ENCODE measurements at places on chromosomes 13 and 19.

- no peak for DNase-seq
Observed at GRCh38 chr13:26678796-26679195, 81.8 kb downstream of the GPR12 start.

- DNase-seq, result no peak
Observed at GRCh38 chr13:26495750-26496149, 61.7 kb upstream of the WASF3 start.

- no peak for DNase-seq
Observed at GRCh38 chr13:73142071-73142470, 83.3 kb downstream of the KLF5 start.

GRCh38 chr19:49488863-49489537, 1.6 kb downstream of the RPL13A start:
- no peak for DNase-seq

- peak; percentile 38 for DNase-seq
Observed at GRCh38 chr19:39937094-39937720, 2.8 kb upstream of the FCGBP start.

DNA sequence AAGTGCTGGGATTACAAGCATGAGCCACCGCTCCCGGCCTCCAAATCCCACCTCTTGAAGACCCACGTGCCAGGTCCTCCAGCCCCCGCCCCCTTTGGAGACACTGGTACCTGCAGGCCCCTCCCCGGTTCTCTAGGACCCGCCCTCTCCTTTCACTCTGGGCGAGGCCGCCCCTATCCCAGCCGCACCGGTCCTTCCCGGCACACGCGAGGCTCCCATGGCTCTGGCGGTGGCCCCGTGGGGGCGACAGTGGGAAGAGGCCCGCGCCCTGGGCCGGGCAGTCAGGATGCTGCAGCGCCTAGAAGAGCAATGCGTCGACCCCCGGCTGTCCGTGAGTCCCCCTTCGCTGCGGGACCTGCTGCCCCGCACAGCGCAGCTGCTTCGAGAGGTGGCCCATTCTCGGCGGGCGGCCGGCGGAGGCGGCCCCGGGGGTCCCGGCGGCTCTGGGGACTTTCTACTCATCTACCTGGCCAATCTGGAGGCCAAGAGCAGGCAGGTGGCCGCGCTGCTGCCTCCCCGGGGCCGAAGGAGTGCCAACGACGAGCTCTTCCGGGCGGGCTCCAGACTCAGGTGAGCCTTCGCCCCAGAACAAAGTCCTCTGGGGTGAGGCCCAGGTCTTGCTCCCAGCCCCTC, at the start of gene CBLC:
Gene CBLC, plus strand, starts transcription at position 176 of the 633 bp plus-strand sequence. Its CDS starts 42 bp downstream, at position 218.
- no peak for DNase-seq

DNA sequence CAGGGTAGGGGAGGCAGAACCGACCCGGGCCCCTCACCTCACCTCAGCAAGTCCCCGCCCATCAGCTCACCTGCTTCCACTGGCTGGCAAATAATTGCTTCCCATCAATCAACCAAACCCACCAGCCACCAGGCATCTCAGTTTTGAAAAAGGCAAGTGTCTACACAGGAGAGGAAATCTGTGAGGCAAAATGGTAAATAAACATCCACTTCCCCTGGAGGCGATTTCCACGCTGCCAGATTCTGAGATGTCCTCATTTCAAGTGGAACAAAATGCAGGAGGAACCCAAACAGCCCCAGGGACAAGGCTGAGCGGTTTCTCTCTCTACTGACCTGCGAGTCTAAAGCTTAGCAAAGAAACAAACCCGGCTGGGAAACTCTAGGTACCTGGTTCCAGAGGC, 117.5 kb downstream of the CRYL1 start:
- DNase-seq, result no peak

GRCh38 chr19:44648631-44649251, 5.0 kb downstream of the PVR start:
- DNase-seq, result no peak

GRCh38 chr13:75309981-75310580, 171.9 kb downstream of the TBC1D4 start:
- DNase-seq, result no peak

- DNase-seq, result no peak
Observed at GRCh38 chr13:51477149-51477548, 24.3 kb upstream of the INTS6 start.

DNA sequence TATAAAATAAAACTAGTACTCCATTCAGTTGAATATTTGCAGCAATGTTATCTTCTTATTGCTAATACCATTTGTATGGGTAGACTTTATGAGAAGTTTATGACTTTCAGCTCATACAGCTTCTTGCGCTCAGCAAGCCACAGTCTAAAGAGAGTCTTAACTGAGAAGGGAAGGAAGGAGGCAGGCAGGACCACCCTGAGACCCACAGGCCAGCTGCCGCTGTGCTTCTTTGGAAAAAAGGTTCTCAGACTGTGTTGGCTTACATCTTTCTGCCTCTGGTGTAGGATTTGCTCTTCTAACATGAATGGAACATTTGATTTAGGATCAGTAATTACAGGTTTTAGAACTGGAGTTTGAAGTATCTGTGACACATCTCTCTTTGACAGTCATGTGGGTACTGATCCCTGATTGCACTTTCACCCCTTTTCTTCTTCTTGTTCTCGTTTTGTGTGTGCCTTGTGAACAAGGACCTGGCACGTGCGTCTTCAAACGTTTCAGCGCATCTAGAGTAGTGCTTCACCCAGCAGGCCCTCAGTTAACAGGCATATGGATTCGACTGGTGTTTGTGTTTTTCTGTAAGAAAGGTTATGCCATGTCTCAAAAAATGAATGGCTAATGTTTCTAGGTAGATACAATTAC, 7.1 kb upstream of the GPR18 start:
- DNase-seq, result no peak

GRCh38 chr19:20171285-20171684, 4.3 kb downstream of the ZNF486 start:
- no peak for DNase-seq

- no peak for DNase-seq
Observed at GRCh38 chr13:96071504-96071903, 18.3 kb upstream of the UGGT2 start.

- DNase-seq, result no peak
Observed at GRCh38 chr13:98406971-98407370, 169.9 kb downstream of the STK24 start.

DNA sequence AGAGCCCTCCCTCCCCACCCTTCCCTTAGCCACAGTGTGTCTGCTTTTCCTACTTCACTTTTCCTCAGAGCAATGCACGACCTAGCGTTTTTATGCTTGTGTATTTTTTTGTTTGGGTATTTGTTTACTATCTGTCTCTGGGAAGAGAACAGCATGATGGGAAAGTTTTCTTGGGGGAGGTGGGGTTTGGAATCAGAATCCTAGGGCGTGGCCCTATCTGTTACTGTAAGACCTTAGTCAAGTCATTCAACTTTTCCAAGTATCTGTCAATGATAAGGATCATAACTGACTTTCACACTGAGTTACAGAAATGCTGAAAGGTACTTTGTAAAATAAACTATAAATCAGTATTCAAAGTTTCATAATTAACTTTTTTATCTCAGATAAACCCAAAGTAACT, 146.3 kb upstream of the WASF3 start:
- DNase-seq, result no peak

DNA sequence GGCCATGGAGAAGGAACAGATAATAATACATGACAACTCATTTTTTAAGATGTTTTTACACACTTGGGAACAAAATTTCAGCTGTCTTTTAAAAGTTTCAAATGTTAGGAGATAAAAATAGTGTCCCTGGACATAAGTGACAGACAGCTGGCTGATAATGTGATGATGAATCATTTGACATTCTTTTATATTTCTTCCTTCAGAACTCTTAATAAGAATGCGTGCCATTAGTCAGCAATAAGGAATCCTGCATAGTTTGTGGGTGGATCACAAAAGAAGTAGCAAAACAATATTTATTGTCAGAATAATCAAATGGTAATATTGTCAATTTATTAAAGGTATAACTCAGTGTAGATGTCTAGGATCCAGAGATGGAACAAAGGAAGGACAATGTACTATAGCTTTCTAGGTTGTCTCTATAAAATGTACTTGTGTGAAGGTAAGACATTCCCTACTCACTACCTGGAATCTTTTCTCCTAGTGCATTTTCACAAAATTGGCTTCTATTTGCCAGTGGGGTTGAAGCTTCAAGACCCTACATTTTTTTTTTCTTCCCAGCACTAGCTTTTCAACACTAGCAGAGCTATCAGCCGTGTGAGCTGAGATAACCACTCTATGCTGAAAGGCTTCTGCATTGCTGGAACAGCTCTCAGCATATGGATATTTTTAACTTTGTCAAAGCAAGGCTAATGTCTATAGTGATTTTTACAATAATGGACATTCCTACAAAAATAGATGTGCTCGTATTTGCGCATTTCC, 175.6 kb upstream of the SLITRK6 start:
- DNase-seq, result no peak

DNA sequence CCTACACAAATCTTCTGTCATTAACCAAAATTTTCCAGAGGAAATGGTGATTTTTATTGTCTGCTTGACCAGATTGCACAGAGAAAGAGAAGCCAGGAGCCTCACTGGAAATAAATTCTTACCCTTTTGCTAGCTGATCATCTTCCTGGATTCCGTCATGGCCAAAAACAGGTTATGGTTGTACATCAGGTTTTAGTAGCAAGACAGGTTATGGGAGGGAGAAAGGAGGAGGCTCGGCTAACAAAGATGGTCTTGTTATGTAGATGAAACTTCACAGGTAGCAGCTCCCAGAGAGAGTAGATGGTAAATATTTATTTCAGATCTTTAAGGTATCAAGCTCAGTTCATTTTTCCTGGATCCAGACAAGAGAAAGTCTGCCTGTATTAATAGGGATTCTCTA, 19.7 kb upstream of the CEACAM3 start:
- no peak for DNase-seq

GRCh38 chr19:934197-934840, 8.5 kb downstream of the ARID3A start:
- DNase-seq, result no peak

- no peak for DNase-seq
Observed at GRCh38 chr19:34676697-34677385, at the start of gene SCGB2B2. SCGB2B2 (minus strand) TSS chr19:34677159; CDS start chr19:34594563, 82,596 bp downstream.

GRCh38 chr19:1325568-1326294, 40.1 kb downstream of the EFNA2 start:
- DNase-seq, result no peak

GRCh38 chr13:60562096-60562780, 165.2 kb downstream of the TDRD3 start:
- no peak for DNase-seq

GRCh38 chr13:51240958-51241357, 18.8 kb downstream of the FAM124A start:
- no peak for DNase-seq

- DNase-seq, result no peak
Observed at GRCh38 chr19:338421-338820, 6.2 kb downstream of the MIER2 start.

DNA sequence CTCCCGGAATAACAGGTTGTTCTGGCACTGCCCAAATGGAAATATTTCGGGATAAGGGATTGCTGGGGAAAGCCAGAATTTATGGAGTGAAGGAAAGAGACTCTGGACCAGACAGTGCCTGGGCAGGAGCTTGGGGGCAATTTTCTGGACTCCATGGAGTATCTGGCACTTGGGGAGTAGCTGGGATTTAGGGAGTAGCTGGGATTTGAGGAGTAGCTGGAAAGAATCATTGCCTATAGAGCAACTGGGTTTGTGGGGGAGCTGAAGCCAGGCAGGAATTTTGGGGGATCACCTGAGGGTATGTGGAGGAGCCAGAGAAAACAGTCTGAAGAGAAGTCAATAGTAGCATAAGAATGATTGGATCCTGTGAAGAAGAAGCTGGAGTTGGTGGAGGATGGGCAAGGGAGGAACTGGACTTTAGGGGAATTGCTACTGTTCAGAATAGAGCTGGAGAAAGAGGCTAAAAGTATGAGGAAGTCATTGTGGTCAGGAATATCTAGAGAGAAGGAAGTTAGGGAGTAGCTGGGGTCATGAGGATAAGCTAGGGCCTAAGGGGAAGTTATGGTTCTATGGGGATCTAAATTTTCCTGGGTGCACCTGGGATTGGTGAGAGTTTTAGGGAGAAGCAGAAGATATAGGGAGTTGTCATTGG, 14.8 kb downstream of the FSD1 start:
- DNase-seq, result no peak

GRCh38 chr19:16605553-16605994, 22.4 kb downstream of the MED26 start:
- DNase-seq, result no peak

- no peak for DNase-seq
Observed at GRCh38 chr13:102935896-102936321, 90.1 kb downstream of the ERCC5 start.

DNA sequence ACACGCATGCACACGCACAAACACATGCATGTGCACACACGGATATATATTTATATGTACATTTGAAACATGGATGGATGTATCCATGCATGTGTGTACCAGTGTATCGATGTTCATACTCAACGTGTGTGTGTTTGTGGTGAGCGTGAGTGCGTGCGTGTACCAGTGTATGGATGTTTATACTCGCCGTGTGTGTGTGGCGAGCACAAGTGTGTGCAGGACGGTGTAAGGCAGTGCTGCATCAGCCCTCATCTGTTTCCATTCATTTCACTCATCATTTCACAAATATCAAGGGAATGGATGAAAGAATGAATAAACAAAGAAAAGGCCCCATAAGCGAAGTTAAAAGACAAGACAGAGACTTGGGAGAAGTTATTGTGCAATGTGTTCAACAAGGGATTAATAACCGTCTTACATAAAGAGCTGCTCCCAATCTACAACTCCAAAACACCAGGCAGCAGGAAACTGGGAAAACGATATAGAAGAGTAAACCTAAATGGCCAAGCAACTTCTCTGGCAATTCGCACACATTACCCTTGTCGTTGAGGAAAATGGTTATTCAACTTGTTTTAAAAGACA, 21.7 kb upstream of the MIER2 start:
- no peak for DNase-seq

DNA sequence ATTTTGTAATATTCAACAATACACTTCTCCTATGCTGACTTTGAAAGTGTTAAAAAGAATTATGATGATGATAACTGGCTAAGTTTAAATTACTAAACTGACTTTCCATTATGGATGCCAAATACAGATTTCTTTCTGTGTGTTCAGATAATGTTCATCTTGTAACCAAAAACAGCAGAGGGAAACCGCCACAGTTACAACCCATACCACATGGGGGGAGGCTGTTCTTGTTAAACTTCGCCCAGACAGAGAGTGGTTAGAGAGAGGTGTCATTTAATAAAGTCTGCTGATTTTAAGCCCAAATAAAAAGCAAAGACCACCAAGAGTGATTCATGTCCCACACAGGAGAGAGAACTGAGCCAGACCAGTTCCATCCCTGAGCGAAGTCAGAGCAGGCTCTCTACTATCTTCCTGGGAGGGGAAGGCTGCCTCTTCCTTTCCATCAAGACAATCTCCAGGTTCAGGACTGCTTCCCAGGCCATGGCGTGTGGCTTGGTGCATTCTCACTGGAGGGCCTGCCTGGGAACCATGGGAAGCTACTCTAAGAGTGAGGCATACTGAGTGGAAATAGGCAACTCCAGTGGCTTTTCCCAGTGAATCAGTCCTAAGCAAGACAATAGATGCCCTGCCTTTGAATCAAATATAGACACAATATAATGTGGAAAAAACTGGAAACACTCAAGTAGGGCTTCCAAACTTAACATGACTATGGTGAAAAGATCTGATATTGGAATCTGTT, 18.2 kb downstream of the EFNB2 start:
- DNase-seq, result no peak

GRCh38 chr19:55540619-55541018, 3.7 kb upstream of the SBK2 start:
- no peak for DNase-seq

All from activated CD4-positive, alpha-beta memory T cell treated with anti-CD3 and anti-CD28 coated beads, Interleukin-2, amount 10 ng/mL, durations not matched to agents 7 days and 5 days (primary cell).